Effector CD8-positive, alpha-beta T cell (primary cell): ENCODE measurements at places on chromosomes 11 and 22.

DNA sequence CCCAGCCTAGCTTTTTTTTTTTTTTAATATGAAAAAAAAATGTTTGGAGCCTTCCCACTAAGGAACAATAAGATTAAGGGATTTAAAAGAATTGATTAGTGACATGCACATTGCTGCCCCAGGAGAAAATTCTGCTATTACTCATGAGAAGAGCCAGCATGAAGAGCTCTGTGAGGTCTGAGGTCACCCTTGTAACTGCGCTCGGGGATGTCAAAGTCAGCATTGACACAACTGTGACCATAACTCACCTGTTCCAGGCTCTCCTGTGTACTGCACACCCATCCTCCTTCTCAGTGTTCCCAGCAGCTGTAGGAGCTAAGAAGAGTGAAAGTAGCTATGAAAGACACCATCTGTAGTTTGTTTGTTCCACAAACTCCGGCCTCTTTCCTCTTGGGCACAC lies 109.8 kb upstream of the FGF3 start:
- DNase-seq: no peak

DNA sequence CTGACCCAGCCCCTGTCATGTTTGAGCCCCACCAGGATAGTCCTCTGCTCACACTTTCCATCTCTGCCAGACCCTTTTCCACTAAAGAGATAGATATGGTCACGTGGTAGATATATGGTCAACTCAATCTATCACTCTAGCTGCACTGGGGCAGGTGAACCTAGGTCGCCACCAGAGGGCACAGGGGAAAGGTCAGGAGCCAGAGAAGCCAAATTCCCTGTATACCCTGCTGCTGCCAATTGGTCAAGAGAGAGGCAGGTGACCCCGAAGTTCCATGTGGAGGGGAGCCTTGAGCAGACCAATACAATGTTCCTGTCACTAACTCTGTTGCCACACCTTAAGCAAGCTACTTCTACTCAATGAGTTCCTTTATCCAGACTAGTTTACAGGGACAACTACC lies 101.1 kb upstream of the GALNT18 start:
- no peak for DNase-seq

GRCh38 chr11:128834157-128834556 lies 32.9 kb downstream of the KCNJ1 start:
- no peak for DNase-seq

- peak; percentile 72 for DNase-seq
Measured at GRCh38 chr11:17389211-17389956, 925 bp upstream of the KCNJ11 start.

DNA sequence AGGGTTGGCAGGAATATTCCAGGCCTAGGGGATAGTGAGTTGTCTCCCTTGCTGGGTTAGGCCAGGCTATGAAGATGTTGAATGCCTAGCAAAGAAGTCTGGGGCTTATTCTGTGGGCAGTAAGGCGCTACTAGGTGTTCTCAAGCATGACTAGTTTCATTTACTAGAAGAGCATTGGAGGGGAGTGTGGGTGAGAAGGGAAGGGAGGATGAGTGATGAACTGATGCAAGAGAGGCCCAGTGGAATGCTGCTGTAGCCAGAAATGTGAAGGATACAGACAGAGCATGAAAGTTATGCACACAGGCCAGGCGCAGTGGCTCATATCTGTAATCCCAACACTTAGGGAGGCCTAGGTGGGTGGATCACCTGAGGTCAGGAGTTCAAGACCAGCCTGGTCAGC lies 33.5 kb downstream of the POU2F3 start:
- DNase-seq: no peak

DNA sequence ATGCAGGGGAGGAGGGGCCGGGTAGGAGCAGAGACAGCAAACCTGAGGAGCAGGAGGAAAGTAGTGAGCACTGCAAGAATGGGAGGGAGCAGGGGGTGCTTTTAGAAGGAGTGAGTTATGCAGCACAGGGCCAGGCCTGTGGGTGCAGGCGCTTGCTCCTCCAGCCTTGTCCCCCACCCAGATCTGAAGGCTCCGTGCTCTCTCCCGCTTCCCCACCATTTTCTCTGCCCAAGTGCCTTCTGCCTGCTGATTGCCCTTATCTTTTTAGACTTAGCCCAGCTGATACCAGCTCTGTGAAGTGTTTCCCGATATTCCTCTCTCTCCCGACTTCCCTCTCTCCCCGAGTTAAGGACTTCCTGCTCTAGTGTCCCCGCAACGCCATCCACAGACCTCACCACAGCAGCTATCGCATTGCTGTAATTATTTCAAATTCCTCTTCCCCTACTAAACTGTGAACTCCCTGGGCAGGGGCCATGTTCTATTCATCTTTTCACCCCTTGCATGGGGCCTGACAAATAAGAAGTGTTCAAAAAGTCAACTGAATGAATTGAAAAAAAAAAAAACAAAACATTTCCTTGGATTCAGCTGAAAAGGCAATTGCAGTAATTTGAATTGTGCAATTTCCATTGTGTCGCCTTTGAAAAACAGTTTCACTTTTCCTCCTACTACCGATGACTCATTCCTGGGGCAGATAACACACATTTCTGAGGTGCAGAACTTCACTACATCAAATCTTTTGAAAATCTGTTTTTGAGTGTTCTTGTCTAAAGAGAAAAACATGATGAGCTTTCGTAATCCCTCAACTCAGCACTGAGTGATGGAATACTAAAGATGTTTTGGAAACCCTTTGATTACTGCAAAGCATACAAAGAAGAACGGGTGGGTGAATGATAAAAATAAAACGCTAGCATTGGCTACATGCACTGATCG lies 69.7 kb upstream of the BMAL1 start:
- no peak for DNase-seq
